Urothelium cell line (cell line): ENCODE measurements at places on chromosomes 13 and 19.

- no peak for DNase-seq
Observed at GRCh38 chr13:91978571-91978970, 580.1 kb downstream of the GPC5 start.

DNA sequence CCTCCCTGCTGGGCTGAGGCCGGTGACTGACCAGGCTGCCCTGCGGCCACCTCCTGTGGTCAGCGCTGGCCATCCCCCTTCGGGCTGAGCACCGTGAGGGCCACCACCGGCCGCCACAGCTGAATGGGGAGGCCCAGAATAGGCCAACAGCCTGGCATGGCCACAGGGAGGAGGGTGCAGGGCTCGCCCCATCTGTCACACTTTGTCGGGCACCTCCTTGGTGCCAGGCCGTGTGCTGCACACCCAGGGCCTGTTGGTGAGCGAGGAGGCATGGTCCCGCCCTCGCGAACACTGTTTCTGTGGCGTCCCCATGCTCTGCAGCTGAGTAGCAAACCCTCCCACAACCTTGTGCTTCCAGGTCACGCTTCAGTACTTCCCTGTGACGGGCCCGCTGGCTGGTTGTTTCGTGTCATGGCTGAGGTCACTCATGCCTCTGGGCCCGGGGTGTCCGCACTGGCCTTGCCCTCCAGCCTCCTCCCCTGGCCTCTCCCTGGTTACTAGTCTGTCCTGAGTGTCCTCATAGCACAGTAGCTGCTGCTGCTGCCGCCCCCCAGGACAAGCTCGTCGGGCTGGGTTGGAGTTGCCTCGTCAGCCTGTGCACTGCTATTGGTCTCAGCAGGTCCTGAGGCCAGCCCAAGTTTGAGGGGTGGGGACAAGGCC, 15.2 kb downstream of the EPN1 start:
- no peak for DNase-seq

DNA sequence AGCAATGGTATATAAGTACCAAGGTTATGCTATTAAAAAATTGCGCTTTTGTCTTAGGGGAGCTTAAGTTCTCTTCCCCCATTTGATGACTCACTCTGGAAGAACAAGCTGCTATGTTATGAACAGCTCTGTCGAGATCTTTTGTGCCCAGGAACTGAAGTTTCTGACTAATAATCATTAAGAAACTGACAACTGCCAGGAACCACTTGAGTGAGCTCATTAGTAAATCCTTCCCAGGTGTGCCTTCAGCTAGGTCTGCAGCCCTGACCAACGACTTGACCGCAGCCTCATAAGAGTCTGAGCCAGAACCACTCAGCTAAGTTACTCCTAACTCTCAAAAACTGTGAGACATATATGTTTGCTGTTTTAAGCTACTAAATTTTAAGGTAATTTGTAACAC, 147.8 kb downstream of the SLITRK6 start:
- DNase-seq: no peak

GRCh38 chr13:24684600-24684998, 4.4 kb downstream of the ATP12A start:
- DNase-seq: peak; percentile 36

GRCh38 chr13:107209824-107210722, 642.1 kb upstream of the ARGLU1 start:
- DNase-seq: no peak

DNA sequence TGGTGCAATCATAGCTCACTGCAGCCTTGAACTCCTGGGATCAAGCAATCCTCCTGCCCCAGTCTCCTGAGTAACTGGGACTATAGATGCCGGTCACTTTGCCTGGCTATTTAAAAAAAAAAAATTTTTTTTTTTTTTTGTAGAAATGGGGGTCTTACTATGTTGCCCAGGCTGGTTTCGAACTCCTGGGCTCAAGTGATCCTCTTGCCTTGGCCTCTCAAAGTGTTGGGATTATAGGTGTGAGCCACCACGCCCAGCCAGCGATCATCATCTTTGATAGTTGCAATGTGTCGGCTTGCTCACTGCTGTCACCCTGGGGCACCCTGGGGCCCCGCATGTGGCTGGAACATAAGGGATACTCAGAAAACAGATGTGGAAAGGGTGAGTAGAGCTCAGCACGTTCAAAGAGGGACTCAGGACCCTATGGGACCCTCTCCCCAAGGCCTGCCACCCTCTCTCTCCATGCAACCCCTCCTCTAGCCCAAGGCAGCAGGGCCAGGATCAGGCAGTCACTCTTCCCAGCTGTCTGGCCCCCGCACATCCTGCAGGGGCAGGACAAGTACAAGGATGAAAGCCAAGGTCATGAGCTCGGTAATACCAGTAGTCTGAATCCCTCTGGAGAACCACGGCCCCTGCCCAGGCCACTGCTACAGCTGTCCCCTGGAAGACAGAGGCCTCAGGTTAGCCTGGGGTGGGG, 6.5 kb upstream of the CCL25 start:
- DNase-seq: no peak

- no peak for DNase-seq
Observed at GRCh38 chr13:27472941-27473340, 22.6 kb upstream of the MTIF3 start.

- no peak for DNase-seq
Observed at GRCh38 chr13:73984949-73985691, 149.1 kb downstream of the KLF12 start.

GRCh38 chr19:6211632-6212402, 68.0 kb downstream of the MLLT1 start:
- DNase-seq: no peak

GRCh38 chr13:23579896-23580683, 9.9 kb downstream of the TNFRSF19 start:
- DNase-seq: no peak

GRCh38 chr13:112561478-112561877, 26.5 kb downstream of the TUBGCP3 start:
- DNase-seq: no peak

- DNase-seq: peak; percentile 60
Observed at GRCh38 chr19:2524840-2525723, 49.2 kb downstream of the GADD45B start.

GRCh38 chr13:94978516-94978915, 266.2 kb upstream of the SOX21 start:
- DNase-seq: no peak

GRCh38 chr19:35935911-35936737, at the start of gene LRFN3:
Gene LRFN3 (plus strand): TSS chr19:35936374. CDS start chr19:35939426, 3,052 bp downstream.
- DNase-seq: peak; percentile 92

DNA sequence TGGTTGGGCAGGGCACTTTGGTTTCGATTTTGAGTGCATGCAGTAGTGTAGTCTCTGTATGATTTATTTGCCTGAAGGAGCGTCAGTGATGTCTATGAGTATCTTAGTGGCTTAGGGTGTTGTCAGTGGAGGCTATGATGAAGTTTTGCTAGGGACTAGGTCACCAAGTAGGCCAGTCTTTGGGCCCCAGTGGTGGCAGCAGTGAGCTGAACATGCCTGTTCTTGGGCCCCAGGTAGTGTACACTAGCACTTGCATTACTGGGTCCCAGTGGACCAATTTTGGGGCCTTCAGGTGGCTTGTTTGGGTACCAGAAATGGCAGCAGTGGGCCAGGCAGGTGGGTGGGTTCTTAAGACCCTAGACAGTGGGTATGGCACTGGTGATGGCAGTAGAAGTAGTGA, 598.7 kb upstream of the SPRY2 start:
- no peak for DNase-seq

DNA sequence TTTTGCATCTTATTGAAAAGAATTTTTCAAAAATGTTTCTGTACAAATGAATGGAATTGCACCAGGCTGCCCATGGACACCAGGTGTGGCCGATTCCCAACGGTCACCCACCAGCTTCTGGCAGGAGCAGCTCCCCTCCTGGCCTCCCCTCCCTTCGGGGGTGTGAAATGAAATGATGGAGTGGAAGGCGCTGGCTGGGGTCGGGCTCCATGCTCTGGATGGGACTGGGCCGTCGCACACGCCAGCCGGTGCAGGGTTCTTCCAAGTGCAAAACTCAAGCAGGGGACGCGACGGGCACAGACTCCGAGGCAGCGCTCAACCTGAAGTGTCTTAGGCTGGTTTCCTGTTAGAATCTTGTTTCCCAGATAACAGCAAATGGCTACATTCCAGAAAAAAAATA, 21.9 kb downstream of the C19orf44 start:
- DNase-seq: no peak

- no peak for DNase-seq
Observed at GRCh38 chr19:57667228-57667627, 1.5 kb upstream of the ZSCAN4 start.

- no peak for DNase-seq
Observed at GRCh38 chr19:17806945-17807344, 12.0 kb downstream of the B3GNT3 start.
